Stomach (tissue), 19 donors: ENCODE measurements at places on chromosomes 11 and 22. TPM values are rescaled to one million over a fixed set of nuclear protein-coding genes. Genes with fewer than 3 reads are reported as not detected.
A peak's percentile ranks its signal among the peaks of the same experiment; 100 is the strongest.

DNA sequence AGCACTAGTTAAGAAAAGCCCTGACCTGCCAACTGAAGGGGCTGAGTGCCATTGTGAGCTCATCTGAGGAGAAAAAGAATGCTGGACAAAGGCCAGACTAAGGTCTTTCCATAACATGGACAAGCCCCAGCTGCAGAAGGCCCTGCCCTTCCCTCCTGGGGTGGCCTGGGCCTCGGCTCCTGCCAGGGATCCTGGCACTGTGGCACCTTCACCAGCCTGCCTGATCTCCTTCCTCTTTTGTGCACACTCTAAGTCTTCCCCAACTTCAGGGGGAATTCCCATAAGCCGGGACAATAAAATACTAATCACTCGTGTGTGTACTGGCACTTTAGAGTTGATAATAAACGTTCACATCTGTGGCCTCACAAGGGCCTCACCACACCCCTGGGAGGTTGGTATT, 9.9 kb downstream of the TMPRSS13 start:
- no peak for DNase-seq

DNA sequence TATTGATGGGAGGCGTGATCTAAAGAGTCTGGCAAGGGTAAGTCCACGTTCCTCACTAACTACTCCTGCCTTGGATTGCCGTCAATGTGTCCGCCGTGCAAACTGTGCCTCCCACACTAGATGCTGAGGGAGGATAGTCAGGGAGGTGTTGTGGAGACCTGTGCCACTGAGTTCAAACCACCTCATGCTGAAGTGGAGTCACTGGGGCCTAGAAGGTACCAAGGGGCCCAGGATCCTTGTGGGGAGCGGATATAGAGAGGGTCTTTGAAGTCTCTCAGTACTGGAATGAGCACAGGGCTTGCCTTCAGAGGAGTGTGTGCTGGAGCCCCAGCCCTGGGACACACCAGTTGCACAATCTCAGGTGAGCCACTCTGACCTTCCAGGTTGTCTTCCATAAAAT, 27.1 kb upstream of the TMPRSS4 start:
- peak; percentile 4 for DNase-seq

CRYBB2 gene
- total RNA-seq, result not detected

- no peak for DNase-seq
These were observed 352.3 kb upstream of the B3GAT1 start for GRCh38 chr11:134764367-134764766.

GRCh38 chr22:41608386-41608785, 12.5 kb downstream of the DESI1 start:
- no peak for DNase-seq

- no peak for DNase-seq
These were observed 55.4 kb upstream of the LINC01488 start for GRCh38 chr11:69425895-69426544.

GRCh38 chr11:44887636-44888035, 63.0 kb downstream of the TP53I11 start:
- no peak for DNase-seq

- DNase-seq, result no peak
These were observed 8.5 kb downstream of the RAB30 start for GRCh38 chr11:83063073-83063754.

DNA sequence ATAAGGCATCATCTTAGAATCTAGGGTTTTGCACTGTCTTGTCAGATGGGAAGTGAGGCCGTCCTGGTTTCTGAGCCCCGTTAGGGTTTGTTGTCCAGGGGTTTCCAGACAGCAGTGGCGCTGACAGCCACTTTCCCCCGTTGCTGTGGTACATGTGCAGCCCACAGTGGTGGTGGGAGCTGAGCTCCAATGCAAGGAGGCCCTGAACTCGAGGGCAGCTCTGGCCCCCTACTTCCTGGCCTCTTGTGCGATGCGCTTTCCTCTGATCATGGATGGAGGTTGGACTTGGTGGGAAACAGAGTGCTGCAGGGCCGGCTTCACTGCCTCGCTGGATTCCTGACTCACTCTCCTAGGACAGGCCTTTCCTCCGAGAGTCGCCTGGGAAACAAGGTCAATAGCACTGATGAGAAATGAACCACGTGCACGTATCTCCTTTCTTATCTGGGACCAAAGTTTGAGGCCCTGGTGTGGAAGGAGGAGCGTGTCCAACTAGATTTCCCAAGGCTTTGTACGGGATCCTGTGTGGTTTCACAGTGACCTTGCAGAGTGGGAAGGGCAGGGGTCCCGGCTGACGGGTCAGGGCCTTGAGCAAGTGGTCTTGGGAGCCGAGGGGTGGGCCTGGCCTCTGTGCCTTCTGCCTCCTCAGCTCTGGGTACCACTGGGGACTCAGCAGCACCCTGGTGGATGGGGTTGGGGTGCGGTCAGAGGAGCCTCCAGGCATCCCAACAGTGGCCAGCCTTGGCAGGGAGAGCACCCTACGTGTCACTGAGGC, 3.7 kb downstream of the PHRF1 start:
- DNase-seq, result peak; percentile 61

DNA sequence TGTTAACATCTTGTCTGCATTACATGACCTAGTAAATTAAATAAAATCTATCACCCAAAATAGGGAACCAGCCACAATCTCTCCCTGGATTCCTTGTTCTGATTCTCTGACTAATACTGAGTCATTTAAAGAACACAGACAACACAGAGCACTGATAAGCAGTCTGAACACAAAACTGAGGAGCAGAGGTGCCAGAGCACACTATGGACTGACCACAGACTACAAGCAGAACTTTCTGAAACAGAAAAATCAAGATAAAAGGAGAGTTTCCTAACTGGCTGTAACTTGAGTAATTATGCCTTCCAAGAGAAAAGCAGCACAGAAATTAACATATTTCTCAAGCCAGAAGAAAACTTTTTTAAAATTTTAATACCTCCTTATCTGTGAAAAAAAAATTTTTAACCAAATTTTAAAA, 128.8 kb downstream of the SGSM3 start:
- peak; percentile 41 for DNase-seq

- peak; percentile 74 for DNase-seq
These were observed 66.5 kb downstream of the GGTLC2 start for GRCh38 chr22:22710719-22711531.

DNA sequence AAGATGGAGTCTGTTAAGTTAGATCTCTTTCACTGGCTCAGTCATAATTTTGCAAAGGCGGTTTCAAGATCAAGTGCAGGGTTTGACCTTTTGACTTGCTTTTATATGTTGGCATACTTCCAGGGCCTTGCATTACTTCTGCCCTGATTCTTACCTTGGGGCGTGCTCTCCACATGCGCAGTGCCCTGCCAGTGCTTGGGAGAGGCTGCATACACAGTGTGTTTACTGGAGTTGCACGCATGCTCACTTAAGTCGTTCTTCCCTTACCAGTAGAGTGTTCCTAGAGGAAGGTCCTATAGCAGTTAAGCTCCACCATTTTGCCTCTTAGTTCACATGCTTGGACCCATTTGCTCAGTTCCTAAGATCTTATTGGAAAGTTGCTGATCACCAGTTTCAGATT, 21.0 kb upstream of the TMEM123 start:
- peak; percentile 72 for DNase-seq

CARNS1 gene
- 0.29 TPM for total RNA-seq

DNA sequence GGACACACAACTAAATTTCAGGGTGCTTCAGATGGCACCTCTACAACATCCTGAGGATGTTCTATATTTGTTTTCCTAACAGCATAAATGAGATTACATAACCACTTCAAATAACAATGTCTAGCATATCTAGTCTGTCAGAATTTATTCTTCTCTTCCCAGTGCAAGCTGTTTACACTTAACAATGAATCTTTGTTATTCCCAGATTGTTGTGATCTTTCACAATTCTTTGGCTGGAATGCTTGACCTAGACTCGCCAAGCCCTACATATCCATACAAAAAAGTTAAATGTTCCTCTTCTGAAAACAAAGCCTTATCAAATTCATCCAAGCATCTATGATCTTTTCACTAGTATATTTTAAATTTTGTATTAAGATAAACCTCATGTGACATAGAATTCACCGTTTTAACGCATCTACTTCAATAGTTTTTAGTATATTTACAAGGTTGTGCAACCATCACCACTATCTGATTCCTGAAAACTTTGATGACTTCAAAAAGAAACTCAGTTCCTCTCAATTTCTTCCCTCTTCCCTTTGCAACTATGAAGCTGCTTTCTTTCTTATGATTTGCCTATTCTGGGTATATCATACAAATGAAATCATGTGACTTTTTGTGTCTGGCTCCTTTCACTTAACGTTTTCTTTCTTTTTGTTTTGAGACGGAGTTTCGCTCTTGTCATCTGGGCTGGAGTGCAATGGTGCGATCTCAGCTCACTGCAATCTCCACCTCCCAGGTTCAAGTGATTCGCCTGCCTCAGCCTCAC, 61.7 kb upstream of the CHRNA10 start:
- no peak for DNase-seq

DMC1 gene
- not detected for total RNA-seq

DNA sequence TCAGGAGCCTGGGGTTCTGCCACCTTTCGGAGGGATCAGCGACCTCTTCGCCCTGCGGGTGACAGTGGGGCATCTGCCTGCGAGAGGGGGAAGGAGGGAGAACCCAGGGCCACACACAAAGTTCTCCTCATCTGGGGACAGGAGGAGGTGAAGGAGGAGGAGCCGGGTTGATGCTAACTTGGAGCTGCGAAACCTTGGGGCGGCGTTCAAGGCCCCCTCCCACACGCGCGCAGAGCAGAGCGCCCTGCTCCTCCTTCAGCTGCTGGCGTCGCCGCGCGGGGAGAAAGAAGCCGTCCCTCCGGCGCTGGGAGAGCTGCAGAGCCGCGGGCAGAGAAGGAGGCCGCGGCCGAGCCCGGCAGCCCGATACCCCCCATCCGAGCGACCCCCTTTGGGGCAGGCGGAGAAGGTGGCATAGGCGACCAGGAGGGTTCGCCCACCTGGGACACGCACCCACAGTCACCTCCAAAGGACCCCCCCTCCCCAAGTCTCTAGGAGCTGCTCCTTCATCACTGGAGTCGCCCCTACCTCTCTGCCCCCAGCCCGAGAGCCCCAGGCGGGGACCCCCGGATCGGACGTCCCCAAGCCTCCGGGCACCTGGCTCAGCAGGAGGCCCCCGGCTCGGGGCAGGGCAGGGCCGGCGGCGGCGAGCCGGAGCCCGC, at the start of gene RASD2:
Gene RASD2, plus strand, starts transcription at position 237 of the 659 bp plus-strand sequence. CDS start 5,979 bp downstream, outside the sequence.
- no peak for DNase-seq

OR6A2 gene
- not detected for total RNA-seq

DRICH1 gene
- total RNA-seq, result 49.0 TPM

DNA sequence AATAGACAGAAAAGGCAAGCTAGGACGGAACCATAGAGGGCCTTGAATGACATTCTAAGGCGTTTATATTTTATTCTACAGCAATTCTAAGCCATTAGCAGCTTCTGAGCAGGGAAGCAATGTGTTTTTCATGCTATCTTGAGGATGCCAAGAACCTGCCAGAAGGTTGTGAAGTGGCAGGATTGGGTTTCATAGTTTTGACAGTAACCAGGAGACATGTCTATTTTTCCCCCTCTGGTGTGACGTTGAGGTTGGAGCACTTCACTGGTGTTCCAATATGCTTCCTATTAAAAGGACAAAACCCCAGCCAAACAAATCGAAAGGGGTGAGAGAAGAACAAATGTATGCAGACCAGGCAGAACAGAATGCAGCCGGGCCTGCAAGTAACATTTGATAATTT, 148.2 kb downstream of the SPATA19 start:
- peak; percentile 31 for DNase-seq
